ENCODE measurements at places on chromosomes 3 and 15.

GRCh38 chr3:99755831-99756230 lies 61.8 kb upstream of the CMSS1 start:
- DNase-seq: no peak

DNA sequence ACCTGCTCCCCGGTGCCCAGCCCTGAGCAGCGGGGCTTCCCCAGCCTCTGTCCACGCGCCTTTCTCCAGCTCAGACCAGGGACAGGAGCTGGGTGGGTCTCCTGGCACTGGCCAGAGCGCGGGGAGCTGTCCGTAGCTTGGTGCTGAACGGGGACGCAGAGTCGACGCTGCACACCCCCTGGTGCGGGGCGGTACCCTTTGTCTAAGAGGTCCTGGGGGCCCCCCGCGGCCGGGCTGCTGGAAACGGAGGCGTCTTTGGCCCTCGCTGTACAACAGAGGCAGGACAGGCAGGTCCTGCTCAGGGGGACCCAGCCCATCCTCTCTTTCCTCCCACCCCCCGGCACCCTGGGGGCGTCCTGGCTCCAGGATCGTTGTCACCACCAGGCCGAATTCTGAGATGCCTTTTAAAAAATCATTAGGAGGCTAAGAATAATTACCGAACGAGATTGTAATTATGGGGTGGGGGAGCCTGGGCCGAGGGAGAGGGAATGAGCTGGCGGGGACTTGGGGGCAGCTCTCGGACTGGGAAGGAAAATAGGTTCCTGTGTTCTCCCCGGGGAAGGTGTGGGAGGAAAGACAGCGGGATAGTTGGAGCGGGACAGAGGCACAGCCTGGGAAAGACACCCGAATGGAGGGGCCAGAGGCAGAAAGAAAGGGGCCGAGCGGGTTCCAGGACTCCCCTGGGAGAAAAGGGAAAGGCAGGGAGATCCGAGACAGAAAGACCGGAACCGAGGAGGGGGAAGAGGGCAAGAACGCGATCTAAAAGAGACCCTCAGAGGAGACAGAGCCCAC lies 4.1 kb upstream of the SKOR1 start:
- DNase-seq: no peak

- DNase-seq: no peak
These were observed 375.6 kb upstream of the TPRG1 start for GRCh38 chr3:188796122-188796631.

GRCh38 chr15:39670687-39671086 lies 89.8 kb downstream of the THBS1 start:
- no peak for DNase-seq

DNA sequence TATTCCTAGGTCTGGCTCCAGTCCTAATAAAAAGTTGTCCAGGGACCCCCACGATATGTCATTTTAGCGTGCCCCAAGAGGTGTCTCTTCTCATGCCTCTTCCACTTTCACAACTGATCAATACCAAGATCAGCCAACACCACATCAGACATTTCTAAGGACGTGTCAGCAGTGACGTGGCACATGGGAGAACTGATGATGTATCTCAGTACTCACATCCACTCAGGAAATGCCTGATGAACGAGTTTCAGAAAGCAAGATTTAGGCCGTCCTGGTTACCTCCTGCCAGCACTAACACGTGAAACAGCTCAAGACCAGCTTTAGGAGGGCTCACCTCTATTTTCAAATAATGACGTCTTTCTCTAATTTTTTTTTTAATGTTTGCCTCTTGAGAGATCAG lies 19.6 kb downstream of the VGLL4 start:
- DNase-seq: no peak

DNA sequence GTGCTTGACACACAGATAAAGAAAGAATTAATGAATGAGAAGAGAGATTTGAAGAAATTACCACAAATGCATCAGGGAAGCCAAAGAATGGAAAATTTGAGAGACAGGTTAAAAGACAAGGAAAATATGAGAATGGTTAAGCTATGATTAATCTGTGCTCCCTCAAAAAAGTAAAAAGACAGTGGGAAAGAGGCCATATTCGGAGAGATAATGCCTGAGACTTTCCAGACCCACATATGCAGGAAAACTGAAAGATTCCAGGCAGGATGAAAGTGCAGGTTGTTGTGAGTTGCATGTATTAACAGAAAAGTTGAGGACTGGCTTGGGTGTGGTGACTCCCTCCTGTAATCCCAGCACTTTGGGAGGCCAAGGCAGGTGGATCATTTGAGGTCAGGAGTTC lies 302.3 kb downstream of the UACA start:
- no peak for DNase-seq

- no peak for DNase-seq
These were observed 123.2 kb downstream of the BDH1 start for GRCh38 chr3:197432384-197433127.

DNA sequence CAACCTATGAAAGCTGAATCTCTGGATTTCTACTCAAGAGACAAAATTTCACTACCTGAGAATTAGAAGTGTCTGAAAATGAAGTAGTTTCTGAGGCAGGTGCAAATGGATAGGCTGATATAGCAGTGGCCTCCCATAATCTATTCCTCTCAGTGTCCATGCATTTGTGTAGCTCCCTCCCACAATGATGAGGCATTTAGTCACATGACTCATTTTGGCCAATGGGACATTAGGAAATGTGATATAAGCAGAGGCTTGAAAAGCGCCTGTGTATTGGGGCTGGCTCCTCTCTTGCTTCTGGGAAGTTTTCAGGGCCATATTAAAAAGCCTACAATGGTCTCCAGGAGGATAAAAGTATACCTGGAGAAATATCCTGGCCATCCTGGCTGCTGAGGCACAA lies 79.7 kb upstream of the MRPL3 start:
- no peak for DNase-seq

DNA sequence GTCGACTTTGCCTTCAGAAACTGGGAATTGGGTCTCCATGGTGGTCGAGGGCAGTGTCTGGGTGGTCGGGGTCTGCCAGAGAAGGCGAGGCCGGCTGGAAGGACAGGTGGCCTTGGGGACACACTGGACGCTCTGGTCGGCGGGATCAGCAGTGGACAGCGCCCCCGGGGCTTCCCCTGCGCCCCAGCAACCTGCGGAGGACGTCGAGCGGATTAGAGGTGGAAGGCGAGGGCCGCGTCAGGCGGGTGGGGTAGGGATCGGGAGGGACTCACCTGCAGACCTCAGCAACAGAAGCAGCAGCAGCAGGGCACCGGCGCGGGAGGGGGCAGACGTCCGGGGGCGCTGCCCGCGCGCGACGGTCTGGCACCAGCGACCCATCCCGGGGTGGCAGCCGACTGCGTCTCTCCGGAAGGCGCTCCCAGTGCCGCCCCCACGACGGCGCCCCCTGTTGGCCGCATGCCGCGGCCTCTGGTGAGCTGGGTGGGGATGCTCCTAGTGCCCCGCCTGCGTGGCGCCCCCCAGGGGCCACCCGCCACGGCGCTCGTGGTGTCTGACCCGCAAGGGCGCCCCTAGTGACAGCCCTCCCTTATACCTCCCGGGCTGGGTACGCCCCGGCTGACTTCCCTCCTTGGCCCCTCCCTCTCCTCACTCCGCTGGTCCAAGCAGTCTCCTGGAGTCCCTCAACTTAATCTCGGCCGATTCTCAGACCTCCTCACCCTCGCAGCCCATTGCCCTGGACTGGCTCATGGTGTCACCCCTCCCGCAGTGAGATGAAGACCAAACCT lies at the start of gene PRSS50:
TSS of gene PRSS50 (minus strand) at position 423 of the 785 bp plus-strand sequence. CDS start at position 378, 45 bp downstream.
- peak; percentile 36 for DNase-seq

- DNase-seq: no peak
These were observed 70.7 kb upstream of the THBS1 start for GRCh38 chr15:39510001-39510701.

All from NCI-H1930 (cell line).